Right lobe of liver (tissue), 6 donors: ENCODE measurements at places on chromosomes 2 and 18.
A peak's percentile ranks its signal among the peaks of the same experiment; 100 is the strongest.

DNA sequence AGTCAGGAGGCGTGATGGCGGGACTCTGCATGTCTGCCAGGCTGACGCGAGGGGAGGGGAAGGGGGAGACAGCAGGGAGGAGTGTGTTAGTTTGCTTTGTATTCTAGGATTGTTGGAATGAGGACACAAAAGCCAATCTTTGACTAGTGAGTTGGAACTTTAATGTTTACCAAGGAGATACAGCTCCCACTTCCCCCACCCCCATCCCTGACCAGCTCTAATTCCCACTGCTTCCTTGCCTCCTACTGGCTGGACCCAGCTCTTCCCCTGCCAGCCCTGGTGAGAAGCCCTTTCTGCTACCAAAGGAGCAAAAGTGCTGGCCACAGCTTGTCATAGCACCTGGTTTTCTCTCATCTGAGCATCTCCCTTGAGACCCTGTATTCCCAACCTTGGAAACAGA is 84.5 kb downstream of the CELF4 start:
- no peak for DNase-seq

DNA sequence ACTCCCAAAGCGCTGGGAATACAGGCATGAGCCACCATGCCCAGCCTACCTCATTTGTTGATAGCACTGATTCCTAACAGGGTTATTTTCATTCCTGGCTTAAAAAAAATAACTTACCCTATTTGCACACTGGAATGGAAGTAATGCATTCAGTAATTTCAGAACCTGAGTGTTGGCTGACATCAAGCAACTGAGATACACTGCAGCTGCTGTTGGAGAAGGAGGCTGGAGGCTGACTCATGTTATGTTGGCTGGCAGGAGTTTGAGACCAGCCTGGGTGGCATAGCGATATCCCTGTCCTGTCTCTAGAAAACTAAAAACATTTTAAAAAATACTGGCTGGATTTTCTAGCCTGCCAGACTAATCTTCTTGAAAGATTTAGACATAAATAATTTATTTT is 385.1 kb upstream of the MEX3C start:
- DNase-seq: no peak

- DNase-seq: no peak
These were observed 57.5 kb downstream of the WDPCP start for GRCh38 chr2:63530704-63531279.

GRCh38 chr2:24432735-24433134 is 58.3 kb upstream of the NCOA1 start:
- no peak for DNase-seq

- no peak for DNase-seq
These were observed 656.8 kb downstream of the BCL11A start for GRCh38 chr2:59896499-59897245.

DNA sequence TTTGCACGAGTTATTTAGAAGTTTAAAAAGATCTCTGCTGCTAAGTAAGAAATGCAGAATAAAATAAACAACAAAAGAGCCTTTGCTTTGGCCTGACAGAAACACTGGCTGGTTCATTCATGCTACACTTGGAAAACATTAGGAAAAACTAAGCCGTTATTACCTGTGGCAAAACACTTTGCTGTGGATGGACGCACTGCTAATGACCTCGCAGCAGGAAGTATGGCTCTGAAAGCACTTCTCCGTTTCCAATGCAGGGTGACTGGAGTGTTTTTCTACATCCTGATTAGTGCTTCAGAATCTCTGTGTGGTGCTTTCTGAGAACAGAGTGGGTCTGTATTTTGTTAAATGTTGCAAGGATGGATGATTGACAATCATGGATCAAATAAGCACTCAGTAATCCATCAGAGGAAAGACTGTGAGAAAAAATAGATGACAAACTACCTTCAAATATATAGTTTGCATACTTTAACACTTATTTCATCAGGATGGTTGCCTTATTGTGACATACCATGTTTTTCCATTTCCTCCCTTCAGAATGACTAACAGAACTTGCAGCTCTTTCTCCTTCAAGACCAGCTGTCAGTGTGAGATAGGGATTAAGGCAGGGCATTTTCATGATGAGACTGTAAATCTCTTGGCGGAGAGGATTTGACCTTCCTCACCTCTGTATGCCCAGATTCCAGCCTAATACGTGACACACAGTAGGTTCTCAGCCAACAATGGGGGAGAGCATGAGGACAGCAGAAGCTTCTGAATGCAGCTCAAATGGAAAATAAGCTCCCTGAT is 38.0 kb downstream of the LINC00305 start:
- no peak for DNase-seq

DNA sequence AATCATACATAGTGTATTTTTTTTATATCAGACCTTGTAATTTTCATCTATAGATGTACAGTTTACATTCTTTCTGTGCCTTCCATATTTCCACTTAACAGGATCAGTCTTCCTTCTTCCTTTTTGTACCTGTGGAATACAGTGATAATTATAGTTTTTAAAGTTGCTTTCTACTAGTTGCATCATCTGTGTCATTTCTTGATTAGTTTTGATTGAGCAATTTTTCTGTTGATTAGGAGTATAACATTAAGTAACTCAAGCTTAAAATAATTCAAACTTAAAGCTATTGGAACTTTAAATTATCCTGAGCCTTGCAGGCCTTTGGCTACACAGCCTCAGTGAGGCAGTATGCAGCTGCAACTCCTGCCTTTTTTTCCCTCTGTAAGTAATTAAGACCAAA is 57.4 kb downstream of the NEURL3 start:
- no peak for DNase-seq

DNA sequence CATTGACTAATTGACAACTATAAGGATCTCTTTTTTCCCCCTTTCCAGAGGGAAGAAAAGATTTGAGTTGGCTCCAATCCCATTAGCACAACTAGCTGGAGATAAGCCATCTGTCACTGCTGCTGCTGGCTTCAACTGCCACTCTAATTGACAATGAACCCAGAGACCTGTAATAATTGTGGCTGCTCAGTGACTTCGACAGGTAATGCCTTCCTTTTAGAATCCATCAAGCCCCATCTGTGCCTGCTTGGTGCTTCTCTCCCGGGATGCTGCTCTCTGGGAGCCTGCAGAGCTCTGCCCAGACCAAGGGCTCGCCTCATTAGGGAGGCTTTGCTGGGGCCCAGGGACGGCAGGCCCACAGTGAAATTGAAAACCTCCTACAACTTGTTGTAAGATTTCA is 376.7 kb upstream of the SOX11 start:
- DNase-seq: no peak

GRCh38 chr18:3059272-3059671 is 46.3 kb upstream of the LPIN2 start:
- peak; percentile 8 for DNase-seq

- peak; percentile 65 for DNase-seq
These were observed at the start of gene SPDYA for GRCh38 chr2:28810384-28811285. Gene SPDYA (plus strand): TSS chr2:28810834. CDS start chr2:28816015, 5,181 bp downstream.

GRCh38 chr2:140085674-140086073 is 1305.5 kb upstream of the NXPH2 start:
- no peak for DNase-seq

DNA sequence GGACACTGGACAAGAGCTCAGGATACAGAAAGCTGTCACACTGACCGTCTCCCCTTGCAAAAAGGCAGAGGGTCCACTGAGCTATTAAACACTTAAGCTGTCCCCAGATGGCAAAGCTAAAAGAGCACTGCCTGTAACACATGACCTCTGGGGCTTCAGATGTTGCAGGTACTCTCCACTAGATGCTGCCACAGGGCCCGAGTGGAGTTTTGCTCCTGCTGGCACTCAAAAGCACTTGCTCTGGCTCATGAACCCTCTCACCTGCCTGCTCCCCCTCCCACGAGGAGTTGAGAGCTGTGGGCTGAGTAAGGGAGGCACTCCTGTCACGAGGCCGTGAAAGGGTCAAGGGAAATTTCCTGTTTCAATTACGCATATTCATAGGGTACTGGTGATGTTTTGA is 227.9 kb downstream of the PRKCE start:
- DNase-seq: no peak
